ENCODE measurements at places on chromosomes 16 and 17. TPM values are rescaled to one million over a fixed set of nuclear protein-coding genes. Genes with fewer than 3 reads are reported as not detected.

DNA sequence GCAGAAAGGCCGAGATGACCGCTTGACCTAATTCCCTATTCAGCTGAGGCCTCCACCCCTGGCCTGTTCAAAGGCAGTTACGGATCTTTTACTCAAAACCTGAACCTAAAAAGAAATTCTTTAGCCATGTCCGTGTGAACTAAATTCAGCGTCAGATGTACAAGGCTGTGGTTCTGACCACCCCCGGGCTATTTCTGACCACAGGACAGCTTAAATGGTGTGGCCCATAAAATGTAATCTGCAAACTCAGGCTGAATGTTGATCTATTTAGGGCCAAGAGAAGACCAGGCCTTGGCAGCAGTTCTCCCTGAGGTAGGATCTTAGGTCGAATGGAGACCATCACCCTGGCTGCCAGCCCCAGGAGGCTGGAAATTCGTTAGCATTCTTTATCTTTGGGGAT lies 485.5 kb downstream of the WWOX start:
- no peak for DNase-seq

DNA sequence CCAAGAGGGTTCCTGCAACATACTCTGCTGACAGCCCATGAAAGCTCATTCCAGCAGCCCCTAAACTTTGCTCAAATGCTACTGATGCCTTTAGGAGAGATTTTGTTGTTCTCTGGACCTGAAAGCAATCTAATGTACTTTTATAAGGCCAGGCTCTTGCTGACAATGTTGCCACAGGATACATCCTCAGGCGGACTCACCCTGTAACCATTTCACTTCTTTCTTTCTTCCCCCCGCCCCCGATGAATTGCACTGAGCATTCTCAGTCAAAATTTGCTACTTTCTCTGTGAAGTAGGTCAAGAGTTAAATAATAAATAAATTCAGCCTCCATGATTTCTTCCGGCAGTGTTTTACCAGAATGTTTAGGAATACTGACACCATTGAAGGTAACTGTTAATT lies 1.5 kb downstream of the GAS7 start:
- DNase-seq, result no peak

DNA sequence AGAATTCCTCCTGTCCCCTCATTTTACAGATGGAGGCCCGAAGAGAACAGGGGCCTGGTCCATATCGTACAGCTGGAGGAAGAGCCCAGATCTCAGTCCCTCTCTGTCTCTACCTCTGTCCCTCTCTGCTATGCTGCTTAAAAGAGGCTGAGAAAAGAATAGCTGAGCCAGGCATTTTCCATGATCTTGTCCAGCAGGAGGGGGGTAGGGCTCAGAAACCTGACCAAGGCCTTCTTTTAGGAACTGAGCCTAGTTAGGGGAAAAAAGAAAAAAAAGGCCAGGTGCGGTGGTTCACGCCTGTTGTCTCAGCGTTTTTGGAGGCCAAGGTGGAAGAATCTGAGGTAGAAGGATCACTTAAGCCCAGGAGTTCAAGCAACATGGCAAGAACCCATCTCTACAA lies 84.2 kb downstream of the MGAT5B start:
- DNase-seq, result no peak

GRCh38 chr17:10944819-10945218 lies 106.9 kb upstream of the PIRT start:
- DNase-seq, result no peak

DNA sequence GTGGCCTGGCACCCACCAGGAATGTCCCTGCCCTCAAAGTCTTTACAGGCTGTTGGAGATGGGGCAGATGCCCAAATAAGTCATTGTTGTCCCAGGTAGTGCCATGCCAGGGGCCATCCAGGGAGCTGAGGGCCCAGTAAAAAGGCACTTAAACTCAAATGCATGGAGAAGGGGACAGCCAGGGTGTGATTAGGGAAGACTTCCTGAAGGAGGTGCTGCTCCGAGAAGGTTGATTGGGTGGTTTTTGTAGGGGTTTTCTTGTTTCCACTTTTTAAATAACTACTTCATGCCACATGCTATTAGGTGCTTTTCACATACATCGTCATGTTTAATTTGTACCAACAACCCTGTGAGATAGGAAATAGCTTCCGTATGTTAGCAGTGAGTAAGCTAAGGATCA lies 66.9 kb downstream of the RAI1 start:
- no peak for DNase-seq

- no peak for DNase-seq
Observed at GRCh38 chr16:528111-529011, 849 bp downstream of the CAPN15 start.

DNA sequence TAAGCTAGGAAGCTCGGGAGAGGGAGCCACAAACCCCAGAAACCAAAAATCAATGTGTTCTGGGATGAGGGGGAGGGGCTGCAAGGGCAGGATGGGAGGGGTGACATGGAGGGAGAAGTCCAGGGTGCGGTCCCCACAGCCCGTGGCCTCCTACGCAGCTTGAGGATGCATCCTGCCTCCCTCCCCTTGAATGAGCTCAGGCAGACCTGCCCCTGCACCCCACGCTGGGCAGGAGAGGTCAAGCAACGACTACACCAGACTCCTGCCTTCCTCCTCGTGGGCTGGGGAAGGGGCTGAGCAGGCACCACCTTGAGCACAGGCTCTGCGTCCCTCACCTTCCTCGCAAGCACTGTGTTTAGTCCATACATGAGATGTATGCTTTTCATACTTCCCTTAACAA lies 3.9 kb downstream of the ANKRD13B start:
- no peak for DNase-seq

- no peak for DNase-seq
Observed at GRCh38 chr17:15194859-15195277, 70.3 kb downstream of the PMP22 start.

DNA sequence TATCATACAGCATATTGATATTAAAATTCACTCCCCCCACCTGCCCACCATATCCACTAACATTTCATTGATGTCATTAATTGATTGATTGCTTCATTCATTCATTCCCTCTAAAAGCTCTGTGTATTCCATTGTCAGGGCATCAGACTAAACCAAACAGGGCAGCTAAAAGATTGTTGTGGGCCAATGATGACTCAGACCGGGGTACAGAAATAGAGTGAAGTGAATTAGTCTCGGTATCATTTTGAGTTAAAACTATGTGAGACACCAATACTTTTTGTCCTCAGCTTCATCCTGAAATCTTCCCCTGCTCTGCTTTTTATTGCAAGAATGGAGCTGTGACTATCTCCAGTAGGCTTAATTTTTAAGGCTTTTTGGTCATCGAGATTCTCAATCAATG lies 868.3 kb downstream of the CDH11 start:
- DNase-seq, result no peak

GRCh38 chr17:2106308-2106955 lies 51.5 kb downstream of the HIC1 start:
- DNase-seq, result no peak

DNA sequence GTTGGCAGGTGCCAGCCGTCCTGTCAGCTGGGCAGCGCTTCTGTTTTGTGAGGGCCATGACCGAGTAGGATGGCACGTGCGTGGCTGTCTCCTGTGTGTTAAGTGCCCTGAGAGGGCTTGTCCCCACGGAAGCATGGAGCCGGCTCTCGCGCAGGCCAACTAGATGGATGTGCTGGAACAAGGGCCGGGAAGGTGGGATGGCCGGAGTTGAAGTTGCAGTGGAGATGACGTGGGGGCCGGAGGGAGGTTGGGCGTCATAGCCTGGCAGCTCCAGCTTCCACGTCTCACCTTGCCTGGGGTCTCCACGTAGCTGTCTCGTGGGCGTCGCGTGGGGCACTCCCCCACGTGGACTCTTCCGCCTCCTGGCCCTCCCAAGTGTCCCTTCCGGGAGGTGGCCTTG lies 27.7 kb downstream of the TBCD start:
- DNase-seq, result no peak

DNA sequence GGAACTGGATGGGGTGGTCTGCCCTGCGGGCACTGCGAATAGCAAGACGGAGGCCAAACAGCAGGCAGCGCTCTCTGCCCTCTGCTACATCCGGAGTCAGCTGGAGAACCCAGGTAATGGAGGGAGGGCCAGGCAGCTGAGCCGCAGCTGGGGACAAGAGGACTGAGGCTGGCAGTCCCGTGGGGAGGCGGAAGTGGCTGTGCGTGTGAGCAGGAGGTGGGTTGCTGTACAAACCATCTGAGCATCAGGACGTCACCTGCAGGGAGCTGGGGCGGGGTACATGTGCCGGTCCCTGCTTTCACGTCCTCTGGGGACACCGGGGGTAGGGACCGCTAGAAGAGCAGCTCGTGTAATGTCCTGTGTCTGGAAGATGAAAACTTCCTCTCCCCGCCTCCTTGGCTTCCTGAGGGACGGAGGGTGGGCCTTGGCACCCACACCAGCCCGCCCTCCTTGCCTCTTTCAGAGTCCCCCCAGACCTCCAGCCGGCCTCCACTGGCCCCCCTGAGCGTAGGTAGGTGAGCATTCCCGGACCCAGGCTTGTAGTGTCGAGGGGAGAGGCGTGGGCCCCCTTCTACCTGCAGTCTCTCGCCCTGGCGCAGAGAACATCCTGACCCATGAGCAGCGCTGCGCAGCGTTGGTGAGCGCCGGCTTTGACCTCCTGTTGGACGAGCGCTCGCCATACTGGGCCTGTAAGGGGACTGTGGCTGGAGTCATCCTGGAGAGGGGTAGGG lies 3.7 kb downstream of the ADAD2 start:
- DNase-seq, result no peak

DNA sequence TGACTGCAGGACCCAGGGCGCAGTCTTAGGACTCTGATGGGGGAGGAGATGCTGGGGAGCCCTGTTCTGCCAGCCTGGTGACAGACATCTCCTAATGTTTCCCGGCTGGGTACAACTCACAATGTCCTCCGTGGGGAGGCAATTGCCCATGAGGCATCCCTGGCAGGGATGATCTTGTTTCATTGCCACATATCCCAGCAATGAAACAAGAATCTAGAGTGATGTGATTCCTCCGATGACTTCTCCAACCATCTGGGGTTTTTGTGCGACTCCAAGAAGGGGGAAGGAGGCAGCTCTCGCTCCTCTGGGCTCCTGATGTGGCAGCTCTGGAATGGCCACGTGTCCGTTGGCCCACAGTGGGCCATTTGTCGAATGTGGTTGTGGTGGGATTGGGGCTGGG lies 255.8 kb downstream of the SEC14L1 start:
- no peak for DNase-seq

EPOP gene
- 0.82 TPM for total RNA-seq

KRTAP2-3 gene
- total RNA-seq, result not detected

RBBP6 gene
- total RNA-seq, result 35.5 TPM

ANKS4B gene
- total RNA-seq, result under 0.01 TPM

KRT34 gene
- 0.41 TPM for total RNA-seq

TLCD3B gene
- total RNA-seq, result 10.2 TPM

RAMP2 gene
- 15.9 TPM for total RNA-seq

SYNGR2 gene
- 6.1 TPM for total RNA-seq

HAP1 gene
- total RNA-seq, result under 0.01 TPM

SPATA32 gene
- not detected for total RNA-seq

All from frontal cortex (tissue), 4 donors.